Kidney (tissue), 22 donors: ENCODE measurements at places on chromosomes 6 and 20. TPM values are rescaled to one million over a fixed set of nuclear protein-coding genes. Genes with fewer than 3 reads are reported as not detected.
A peak's percentile ranks its signal among the peaks of the same experiment; 100 is the strongest.

- DNase-seq = no peak
Observed at GRCh38 chr6:144304223-144304848, 19.2 kb downstream of the UTRN start.

DNA sequence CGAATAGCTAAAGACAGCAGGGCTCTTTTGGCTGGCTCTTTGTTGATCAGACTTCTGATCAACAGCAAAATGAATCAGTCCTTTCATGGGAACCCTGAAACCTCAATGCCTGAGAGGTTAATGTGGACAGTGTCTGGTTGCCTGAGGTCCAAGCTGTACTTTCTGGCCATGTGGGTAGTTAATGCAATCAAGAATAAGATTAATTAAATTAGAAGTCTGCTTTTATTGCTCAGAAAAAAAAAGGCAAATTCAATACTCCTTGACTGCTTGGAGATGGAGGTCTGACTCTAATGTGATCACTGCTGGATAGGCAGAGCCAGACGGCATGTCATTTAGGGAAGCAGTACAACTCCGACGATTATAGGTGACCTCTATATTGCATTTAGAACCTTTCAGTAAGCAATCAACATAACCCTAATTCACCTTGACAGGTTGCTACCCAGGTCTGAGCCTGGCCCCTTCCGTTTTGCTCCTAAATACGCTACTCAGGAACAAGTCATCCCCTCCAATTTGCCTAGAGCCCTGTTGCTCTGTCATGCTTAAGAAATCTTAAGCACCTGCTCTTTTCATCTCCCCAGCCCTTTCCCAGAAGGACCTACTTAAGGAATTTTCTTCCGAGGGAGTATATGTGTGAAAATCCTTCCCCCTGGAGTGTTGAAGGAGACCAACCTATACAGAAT, 370.0 kb upstream of the SPTLC3 start:
- peak; percentile 17 for DNase-seq

DNA sequence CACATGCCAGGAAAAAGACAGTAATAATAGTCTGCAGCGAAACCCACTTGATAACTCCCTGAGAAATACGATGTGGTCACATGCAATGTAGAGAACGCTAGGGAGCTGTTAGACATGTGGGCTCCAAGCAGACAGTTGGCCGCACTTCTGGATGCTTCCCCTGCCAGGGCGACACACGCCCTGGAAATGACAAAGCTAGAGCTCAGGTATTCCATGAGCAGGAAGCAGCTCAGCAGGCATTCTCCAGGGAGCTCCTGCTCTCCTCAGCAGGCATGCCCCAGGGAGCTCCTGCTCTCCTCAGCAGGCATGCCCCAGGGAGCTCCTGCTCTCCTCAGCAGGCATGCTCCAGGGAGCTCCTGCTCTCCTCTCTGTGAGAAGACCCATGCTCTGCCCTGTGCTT, 52.4 kb upstream of the NXT1 start:
- no peak for DNase-seq

- DNase-seq = no peak
Observed at GRCh38 chr6:37861452-37861851, 41.9 kb downstream of the ZFAND3 start.

GRCh38 chr20:63957004-63957689, 931 bp upstream of the UCKL1 start:
- DNase-seq = peak; percentile 61

DNA sequence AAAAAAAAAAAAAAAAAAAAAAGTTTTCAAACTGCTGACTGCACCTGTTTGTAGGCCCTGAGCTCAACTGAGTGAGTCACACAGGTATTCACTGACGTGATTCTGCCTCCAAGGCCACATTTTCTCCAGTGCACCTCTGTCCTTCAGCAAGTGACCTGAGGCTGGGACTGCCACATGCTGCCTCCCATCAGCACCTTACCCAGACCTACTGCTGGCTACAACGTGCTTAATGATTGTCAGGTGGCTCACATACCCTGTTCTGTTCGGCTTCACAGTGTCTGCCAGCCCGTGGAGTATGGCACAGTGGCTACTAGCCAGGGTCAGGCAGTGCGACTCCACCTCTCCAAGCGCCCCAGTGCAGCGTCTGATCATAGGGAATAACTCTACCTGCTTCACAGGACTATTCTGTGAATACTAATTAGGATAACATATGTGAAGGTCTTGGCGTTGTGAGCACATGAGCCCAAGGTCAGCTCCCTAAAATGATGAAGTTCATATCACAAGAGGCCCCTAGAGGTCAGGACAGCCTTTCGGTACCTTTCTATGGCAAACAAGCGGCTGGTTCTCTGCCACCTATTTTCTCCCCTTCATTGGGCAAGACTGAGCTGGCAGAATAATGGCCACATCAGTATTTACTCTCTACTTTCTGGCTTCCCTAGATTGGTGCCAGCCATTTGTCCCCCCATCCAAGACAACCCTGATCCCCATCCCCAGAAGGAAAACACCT, 28.1 kb downstream of the RIPOR3 start:
- DNase-seq = peak; percentile 41

DNA sequence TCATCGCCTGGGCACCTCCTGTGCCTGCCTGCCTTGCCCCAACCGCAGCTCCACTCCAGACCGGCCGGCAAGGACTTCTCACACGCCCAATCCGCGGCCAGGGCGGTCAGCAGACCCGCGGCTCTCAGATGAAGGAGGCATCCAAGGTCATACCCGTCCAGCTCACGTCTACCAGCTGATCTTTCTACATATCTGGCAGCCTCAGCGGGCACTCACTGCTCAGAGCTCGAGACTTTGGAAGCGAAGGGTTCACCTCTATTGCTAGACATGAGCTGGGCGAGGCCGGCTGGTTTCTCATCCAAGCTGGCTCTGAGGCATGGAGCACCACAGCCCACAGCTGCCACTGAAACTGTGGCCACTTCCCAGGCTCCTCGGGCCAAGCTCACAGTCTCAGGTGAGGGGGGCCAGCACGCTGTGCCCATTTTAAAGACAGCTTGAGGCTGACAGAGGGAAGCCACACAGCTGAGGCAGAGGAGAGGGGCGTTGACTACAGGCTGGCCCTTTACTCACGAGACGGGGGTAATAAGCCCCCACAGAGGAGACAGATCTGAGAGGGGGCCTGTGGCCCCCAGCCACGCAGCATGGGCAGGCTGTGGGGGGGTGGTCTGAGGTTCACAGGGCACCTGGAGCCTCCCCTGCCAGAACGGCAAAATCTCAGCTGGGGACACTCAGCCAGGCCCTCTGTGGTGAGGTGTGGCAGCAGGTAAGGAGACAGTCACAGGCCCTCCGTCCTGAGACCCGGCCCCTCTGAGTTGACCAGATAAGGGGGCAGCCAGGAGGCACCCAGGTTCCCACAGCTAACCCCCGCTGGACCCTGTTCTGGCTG, 2.0 kb downstream of the LAMA5 start:
- DNase-seq = peak; percentile 80

DNA sequence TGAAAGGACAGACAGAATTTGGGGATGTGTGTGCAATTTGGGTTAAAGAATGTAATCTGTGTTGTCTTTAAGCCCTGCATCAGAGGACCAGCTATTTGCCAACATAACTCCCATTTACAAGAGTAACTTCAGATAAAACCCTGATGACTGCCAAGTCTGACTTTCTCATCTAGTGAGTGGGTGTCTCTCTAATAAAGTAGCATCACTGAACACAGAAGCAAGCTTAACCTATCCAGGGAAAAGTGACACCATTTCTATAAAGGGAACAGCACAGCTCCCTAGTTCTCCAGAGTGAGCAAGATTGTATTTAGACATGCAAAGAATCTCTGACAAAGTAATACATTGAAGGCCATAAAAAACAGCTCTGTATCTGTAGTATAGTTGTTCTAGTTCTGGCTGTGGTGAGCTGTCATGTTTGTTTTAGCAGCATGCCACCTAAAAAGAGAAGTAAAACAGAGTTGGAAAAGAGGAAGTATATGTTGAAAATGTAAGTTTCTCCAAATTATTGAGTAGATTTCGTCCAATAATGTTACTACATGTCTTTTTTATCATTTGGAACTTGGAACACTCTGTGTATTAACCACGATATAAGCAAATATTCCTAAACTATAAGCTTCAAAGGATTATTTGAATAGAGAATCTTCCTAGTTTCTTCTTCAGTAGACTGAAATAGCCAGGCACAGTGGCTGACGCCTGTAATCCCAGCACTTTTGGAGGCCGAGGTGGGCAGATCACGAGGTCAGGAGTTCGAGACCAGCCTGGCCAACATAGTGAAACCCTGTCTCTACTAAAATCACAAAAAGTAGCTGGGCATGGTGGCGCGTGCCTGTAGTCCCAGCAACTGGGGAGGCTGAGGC, 8.8 kb upstream of the PIM1 start:
- DNase-seq = no peak

GRCh38 chr6:148398678-148399077, 56.0 kb downstream of the SASH1 start:
- DNase-seq = no peak

The PLA2G7 gene
- 1.9 TPM for total RNA-seq

The TPD52L1 gene
- total RNA-seq = 69.1 TPM

The GRM1 gene
- total RNA-seq = 0.19 TPM

The TMEM14C gene
- 118 TPM for total RNA-seq
